KG1 (cell line): ENCODE measurements at places on chromosomes 7 and 10.

DNA sequence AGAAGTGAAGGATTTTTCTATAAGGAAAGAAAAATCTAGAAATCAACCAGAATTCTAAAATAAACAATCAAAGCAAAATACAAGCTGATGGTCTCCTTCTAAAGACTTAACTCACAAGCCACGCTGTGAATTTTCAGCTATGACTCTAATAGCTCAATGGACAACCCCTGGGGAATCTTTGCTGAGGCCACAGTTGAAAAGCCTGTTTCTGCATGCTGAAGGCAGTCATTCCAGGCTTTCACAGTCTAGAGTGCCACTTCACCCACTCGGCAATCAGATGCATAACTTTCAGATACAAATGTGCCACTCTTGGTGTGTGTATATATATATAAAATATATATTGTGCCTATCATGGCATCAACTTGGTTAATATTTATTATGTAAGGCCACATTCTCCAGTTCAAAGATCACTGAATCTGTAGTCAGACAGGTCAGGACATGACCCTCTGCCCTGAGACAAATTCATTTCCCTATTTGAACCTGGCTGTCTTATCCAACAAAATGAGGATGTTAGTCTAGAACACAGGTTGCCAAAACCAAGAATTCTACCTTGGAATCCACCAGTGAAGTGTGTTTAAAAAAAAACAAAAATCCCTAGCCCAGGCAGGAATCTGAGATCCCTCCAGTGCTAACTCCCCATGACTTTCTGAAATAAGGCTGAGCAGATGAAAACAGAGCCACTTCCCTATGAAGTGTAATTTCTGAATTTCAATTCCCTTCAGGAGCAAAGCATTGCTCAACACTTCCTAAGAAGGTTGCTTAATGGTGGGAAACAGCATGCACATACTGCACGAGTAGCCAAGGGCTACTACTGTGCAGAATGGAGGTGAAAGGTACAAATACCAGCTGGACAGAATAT, 9.9 kb downstream of the LIPA start:
- no peak for DNase-seq

DNA sequence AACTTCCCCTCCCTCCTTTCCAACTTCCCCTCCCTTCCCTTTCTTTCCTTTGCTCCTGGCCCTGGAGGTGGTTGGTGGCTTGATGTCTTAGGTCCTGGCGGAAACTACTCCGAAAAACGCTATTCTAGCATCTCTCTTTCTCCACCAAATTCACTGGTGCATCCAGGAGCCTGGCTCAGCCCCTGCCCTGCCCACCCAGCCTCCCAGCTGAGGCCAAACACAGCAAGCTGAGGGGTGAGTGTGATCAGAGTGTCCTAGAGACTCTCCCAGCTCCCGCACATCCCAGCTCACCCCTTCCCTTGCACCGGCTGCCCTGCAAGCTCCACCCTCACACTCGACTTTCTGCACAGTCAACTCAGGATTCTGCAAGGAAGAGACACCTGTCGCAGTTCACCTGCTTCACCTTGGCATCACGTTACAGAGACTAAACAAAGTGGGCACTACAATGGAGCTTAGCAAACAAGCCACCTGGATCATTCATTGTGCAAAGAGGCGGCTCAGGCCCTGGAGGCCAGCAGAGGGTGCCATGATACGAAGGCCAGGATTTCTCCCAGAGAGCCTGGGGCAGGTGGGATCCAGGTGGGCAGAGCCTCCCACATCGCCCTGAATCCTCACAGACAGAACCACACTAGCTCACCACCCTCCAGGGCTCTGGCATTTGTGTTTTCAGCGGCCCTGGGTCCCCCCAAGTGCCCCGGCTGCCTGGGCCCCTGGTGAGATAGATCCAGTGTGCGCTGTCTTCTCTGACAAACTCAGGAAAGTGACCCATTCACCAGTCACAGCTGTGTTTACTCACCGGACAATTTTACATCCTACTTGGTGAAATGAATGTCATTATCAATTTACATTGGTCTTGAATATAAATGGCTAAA, 169.6 kb downstream of the TCERG1L start:
- no peak for DNase-seq

DNA sequence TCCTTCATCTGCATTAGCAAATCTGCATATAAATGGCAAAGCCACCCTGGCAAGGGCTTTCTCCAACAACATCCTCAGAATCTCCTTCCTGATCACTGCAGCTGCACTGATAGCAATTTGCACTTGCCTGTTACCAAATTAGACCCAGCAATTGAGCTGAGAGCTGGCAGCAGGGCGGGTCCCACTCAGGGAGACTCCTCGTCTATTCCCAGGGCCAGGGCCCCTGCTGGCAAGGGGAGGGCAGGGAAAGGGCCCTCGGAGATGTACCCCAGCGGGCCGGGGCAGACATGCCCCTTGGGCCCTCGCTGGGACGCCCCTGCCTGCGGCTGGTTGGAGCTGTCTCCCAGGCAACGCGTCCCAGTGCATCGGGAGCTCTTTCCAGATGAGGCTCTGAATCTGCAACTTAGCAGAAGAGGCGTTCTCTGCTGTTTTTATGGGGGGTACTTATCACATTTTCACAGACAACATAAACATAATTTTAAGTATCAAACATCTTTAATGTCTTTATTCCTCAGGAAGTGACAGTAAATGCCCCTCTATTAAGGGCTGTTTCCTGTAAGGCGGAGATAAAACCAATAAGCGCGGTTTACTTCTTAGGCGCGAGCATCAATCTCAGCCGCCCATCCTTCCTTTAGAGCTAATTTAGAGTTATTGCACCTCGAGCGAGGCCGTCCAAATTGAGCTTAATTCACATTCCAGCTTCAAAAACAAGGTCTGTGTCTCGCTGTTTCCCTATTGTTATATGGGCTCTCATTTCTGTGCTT, 249.0 kb upstream of the PPP2R2D start:
- DNase-seq = no peak

- no peak for DNase-seq
These were observed 52.9 kb upstream of the PCDH15 start for GRCh38 chr10:54853883-54854282.

DNA sequence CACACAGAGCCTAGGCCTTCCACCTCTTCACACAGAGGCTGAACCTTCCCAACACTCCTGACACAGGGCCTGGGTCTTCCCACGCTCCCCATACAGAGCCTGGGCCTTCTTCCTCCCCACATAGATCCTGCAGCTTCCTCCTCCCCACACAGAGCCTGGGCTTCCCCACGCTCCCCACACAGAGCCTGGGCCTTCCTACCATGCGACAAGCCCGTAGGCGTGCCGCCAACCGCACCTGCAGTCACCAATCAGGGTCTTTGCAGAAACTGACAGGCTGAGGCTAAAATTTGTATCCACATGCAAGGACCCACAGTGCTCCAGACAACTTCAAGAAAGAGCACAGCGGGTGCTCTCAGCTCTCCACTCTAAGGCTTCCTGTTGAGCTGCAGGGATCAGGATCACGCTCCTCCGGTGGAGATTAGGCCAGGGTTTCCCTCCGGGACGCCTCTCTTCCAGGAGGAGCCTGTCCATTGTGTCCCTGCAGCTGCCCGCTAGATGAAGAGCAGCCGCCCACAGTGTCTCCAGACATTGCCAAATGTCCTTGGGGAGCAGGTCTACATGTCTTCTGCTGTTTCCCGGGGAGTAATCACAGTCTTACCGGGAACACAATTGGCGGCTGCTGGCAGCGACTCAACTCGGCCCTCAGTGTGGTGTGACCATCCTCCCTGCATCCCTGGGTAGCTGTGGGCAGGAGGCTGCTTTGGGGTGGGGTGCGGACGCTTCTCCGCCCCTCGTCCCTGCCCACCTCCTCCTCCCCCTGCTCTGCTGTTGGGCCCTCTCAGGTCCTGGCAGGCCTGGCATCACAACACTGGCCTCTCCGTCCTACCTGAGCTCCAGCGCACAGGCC, 9.7 kb downstream of the CFAP46 start:
- peak; percentile 41 for DNase-seq

DNA sequence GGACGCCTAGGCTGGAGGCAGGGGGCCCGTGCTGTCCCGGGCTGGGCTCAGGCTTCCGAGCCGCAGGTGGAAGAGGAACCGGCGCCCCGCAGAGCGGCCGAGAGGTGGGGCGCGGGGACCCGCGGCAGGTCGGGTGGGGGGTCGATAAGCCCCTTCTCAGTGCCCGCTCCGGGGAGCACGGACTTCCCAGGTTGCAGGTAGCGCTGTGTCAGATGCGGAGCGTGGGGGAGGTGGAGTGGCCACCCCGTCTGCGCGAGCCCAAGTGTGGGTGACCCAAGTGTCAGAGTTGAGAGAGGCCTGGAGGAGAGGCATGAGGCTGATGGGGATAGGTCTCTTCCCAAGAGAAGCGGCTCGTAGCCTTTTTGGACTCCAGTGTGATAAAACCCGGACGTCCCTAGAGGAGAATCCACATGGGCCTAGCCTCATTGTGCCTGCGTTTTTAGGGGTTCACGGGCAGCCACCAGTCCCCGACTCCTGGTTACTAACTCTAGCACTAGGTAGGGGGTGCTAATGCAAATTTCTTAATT, 580 bp downstream of the EEPD1 start:
- no peak for DNase-seq

GRCh38 chr7:28296571-28297483, 115.5 kb upstream of the CREB5 start:
- no peak for DNase-seq

DNA sequence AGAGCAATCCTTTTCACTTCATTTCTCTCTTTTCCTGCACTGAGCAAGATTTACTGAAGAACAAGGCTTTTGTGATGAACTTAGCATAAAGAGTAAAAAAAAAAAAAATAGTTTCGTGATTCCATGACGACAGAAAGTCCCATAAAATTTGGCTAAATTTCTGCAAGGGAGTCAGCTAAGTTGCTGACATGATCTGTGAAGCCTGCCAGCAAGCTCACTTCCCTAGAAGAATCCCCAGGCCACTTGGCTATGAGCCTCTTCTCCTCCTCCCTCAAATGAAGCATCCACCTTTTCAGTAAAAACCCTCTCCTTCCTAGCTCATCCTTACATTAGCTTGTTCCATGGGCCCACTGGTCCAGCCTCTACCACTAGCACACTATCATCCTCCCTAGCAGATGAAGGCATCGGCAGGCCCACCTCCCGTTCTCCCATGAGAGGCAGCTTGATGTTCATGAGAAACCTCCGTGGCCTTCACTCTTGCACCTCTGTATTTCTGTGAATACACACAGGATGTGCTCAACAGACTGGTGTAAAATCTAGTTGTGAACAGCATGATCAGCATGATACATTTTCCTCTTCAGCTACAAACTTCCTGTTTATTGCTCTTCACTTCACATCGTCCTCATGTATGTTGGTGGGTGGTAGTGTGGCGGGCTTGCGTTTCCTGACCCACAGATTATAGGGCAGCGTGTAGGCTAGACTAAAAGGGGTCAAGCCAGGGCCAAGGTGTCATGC, 30.9 kb downstream of the GIMAP8 start:
- DNase-seq = no peak

- no peak for DNase-seq
These were observed 19.6 kb downstream of the NPVF start for GRCh38 chr7:25208525-25209221.

DNA sequence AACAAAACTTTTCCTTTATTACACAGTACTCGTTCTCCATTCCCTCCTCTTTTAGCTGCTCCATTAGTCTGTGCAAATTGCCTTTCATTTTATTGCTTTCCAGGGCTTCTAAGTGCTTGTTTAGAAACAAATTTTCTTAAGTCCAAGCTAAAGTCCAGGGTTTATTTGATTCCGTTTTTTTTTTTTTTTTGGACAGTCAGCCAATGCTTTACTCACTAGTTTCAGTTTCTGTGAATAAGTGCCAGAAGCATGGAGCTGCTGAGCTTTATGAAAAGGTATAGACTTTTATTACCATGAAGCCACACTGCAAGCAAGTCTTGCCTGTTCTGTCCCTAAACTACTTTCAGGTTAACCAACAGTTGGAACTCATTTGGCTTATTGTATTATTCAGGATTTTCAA, 455.0 kb downstream of the GFRA1 start:
- no peak for DNase-seq

GRCh38 chr10:3889961-3890522, 105.0 kb upstream of the KLF6 start:
- no peak for DNase-seq

DNA sequence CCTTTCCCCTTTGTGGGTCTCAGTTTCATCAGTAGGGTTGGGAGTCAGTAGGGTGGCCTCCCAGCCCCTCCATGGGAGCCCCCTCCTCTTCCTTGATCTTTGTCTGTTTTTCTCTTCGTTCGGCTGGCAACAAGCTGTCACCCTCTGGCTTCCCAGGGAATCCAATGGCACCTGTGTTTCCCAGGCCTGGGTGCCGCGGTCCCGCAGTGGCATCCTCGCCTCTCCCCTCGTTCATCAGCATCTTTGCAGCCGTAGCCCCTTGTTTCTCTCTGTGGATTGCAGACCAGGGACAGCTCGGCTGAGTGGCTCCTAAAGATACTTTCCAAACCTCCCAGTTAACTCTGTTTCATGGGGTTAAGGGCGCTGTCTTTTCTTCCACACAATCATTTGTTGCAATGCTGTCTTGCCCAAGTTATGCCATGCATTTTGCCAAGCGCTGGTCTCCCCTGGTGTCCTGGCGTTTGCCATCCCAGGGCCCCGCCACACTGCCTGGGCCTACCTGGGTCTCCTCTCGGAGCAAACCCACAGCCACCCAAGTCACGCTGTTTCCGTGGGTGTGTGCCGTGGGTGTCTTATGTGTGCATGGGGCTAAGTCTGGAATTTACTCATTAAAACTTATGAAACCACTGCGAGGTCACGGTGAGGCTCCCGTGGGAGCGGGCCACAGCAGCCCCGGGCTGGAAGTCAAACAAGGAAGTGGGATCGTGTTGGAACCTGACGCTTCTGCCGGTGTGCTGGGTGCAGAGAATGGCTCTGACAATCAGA, 189.4 kb upstream of the SHH start:
- DNase-seq = no peak

DNA sequence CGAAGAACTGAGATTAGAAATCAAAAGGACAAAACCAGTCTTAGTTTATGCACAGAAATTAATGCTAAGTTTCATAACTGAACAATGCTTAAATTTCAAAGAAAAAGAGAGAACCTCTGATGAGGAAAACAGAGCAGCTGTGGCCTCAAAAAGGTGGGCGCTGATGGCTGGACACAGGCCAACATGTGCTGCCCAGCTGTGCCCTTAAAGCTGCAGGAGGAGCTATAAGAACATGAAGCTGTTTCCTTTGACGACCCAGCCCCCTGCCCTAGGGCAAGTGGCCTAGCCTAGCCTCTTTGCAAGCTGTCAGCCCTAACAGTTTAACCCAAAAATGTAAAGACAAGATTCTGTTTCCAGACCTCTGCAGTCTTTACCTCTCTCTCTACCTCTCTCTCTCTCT, 107.7 kb downstream of the GRID1 start:
- DNase-seq = no peak

GRCh38 chr7:152081088-152081487, 55.6 kb downstream of the GALNT11 start:
- DNase-seq = no peak

DNA sequence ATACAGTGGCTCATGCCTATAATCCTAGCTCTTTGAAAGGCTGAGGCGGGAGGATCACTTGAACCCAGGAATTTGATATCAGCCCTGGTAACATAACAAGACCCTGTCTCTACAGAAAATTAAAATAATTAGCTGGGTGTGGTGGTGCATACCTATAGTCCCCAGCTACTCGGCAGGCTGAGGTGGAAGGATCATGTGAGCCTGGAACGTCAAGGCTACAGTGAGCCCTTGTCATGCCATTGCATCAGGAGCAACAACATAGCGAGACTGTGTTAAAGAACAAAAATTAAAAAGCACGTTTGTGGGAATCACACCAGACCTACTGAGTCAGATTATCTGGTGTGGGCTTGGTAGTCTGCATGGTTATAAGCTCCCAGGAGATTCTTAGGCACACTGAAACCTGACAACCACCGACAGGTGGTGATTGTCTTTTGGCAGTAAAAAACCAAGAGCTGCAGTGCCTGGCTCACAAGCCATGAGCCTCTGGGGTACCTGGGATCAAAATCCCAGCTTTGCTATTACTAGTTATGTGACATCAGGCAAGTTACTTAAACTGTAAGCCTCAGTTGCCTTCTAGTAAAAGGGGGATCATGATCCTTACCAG, 146.9 kb downstream of the SND1 start:
- DNase-seq = no peak
